ENCODE measurements at places on chromosomes 12 and 14.

- DNase-seq, result no peak
These were observed 36.9 kb downstream of the BCL2L14 start for GRCh38 chr12:12107678-12108077.

DNA sequence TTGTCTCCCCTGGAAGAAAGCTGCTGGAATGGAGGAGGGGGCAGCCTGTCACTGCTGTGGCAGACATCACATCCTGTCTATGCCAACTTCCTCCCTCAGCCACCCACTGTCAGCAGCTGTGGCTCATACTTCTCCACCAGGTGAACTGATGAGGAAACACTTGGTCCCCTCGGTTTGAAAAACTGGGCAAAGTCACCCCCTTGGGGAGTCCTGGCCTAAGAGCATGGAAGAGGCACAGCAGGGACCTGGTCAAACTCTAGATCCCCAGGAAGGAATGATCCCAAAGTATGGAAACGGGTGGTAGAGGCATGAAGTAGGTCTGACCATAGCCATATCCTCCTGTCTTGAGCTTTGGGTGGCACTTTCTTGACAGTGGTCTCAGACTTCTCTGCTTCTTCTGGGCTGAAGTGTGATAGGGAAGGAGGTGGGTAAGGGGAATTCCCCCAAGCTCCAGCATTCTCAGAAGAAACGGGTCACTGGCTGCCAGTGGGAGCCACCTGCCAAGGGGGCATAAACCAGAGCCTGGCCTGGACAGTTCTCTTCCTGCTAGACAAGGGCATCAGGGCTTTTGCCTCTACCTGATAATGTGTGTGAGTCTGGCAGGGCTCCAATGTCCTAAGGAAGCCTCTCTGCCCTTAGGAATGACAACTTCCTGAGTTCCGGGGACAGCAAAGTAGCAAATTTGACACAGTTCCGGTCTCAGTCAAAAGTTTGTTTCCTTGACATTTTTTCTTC, 36.0 kb downstream of the FMNL3 start:
- peak; percentile 51 for DNase-seq

DNA sequence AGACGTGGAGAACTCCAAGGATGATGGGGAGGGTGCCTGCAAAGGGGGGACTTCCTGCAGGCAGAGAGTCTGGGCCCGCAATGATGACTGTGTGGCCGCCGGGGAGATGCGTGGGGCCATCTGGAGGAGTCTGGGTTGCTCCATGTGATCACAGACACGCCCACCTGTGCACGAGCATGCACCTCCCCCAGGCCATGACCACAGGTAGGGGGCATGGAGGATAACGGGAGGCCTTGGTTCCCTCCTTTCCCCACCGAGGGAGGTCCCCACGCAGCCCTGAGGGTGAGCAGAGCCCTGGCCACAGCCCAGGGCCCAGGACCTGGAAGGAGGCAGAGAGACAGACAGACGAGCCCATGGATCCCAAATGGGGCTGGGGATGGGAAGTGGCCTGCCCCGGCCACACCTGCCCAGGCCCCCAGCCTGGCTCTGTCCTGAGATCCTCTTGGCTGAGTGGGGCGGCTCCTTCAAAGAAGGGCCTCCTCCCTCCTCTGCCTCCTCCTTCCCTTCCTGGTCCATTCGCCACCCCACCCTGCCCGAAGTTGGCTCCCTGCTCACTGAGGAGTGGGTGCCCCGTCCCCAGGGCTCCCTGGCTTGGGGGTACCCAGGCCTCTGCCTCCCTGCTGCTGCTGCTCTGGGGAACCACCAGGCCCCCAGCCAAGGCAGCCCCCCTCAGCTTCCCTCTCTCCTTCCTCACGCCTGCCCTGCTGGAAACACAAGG, 138.2 kb downstream of the CALM1 start:
- no peak for DNase-seq

DNA sequence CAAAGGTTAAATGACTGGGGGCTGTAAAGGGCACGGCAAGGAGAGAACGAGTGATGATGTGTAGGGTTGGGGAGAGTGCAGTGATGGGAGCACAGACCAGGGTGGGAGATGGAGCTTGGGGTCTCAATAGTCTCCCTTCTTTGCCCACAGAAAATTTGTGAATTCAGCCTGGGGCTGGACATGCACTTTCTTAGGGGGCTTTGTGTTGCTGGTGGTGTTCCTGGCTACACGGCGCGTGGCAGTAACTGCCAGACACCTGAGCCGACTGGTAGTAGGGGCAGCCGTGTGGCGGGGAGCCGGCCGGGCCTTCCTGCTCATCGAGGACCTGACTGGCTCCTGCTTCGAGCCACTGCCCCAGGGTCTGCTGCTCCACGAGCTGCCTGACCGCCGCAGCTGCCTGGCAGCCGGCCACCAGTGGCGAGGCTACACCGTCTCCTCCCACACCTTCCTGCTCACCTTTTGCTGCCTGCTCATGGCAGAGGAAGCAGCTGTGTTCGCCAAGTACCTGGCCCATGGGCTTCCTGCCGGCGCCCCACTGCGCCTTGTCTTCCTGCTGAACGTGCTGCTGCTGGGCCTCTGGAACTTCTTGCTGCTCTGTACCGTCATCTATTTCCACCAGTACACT, 1.7 kb downstream of the FITM1 start:
- DNase-seq, result no peak

DNA sequence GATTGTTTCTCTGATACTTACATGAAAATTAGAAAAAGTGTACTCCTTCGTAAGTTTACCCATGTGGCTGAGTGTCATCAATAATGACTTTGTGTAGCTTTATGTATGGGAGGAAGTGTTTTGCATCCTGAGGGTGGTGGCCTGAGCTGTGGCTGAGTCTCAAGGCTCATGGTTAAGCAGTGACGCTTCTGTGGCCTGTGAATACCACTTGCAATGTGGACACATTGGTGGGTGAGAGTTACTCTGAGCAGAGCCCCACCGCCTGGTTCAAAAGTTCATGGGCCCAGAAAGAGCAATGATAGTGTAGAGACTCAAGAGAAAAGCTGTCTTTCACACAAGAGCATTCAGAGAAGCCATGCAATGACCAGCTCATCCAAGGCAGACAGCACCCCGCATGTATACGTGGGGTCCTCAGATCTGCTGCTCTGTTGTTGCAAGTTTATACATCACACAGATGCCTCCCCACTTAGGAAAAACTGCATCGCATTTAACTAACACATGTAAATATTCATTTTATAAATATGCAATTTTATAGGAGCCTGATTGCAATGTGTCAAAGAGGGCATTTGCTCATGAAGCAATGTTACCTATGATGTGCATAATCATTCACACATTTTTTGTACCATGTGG, 55.1 kb upstream of the FRMD6 start:
- no peak for DNase-seq

- DNase-seq, result peak; percentile 32
These were observed 1.0 kb downstream of the ATXN7L3B start for GRCh38 chr12:74538491-74539258.

GRCh38 chr14:104702673-104703072, 13.3 kb downstream of the INF2 start:
- DNase-seq, result no peak

DNA sequence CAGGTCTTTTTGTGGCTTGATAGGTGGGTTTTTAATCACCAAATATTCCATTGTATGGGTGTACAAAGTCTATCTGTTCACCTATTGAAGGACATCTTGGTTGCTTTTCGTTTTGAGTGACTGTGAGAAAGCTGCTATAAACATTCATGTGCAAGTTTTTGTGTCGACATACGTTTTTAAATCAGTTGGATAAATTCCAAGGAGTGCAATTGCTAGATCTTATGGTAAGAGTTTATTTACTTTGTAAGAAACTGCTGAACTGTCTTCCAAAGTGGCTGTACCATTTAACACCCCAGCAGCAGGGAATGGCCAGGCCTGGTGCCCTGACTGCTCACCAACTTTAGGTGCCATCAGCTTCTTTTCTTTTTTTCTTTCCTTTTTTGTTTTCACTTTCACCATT, 45.5 kb upstream of the C14orf180 start:
- DNase-seq, result no peak

DNA sequence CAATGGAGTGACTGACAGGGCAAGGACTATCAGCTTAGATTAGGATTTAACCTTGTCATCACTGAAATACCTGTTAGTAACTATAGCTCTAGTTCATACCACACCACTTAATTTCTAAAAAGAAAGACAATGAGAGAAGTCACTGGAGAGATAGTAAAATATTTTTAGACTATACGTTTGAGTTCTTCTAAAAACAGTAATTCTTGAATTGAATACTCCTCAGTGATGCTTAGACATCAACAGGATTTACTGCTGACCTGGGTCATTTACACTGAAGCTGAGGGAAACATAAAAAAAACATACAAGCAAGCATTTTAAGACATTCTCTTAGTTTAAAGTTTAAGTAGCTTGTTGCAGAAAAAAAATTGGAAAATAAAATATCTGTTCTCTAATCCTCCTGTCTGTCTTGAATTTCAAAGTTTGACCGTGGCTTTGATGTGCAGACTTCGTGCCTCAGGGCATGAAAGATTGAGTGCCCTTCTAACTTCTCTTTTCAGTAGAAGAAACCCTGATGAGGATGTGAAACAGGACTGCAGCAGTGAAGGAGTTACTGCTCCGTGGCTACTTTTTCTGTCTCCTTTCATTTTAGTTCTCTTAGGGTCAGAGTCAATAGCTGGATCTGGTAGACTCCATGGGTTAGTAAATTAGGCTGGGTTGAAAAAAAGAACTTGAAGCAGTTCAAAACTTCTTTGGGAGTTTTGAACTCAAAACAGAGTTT, 172.2 kb downstream of the PTPRO start:
- DNase-seq, result peak; percentile 6

- DNase-seq, result peak; percentile 90
These were observed 1.1 kb downstream of the ATXN2 start for GRCh38 chr12:111597831-111598636.

DNA sequence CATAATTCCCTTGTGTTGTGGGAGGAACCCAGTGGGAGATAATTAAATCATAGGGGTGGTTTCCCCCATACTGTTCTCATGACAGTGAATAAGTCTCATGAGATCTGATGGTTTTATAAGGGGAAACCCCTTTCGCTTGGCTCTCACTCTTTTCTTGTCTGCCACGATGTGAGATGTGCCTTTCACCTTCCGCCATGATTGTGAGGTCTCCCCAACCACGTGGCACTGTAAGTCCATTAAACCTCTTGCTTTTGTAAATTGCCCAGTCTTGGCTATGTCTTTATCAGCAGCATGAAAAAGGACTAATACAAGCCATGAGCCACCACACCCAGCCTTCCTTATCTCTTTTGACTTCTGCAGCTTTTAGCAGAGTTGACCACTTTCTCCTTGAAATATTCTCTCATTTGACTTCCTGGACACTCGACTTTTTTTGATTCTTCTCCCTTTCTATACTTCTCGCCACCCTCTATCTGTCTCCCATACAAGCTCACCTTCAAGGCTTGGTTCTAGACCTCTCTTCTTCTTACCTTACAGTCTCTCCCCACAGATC, 2.3 kb downstream of the MTERF2 start:
- DNase-seq, result peak; percentile 19

DNA sequence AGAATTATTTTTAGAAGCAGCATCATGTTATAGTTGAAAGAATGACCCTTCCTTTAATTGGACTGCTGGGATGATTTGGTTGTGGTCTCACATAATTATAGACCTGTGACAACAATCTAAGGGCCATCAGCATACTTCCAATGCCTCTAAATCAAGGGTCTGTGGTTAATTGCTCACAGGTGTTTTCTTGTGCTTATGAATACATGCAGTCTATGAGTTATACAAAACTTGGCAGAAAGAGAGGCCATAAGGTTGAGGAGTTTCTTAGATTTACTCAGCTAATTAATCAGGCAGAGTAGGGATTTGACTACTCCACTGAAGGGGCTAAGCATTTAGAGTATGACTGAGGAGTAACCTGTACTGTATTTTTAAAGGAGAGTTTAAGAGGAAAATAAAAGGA, 37.0 kb upstream of the FRMD6 start:
- no peak for DNase-seq

- no peak for DNase-seq
These were observed 51.4 kb upstream of the DIO3 start for GRCh38 chr14:101509730-101510371.

- peak; percentile 37 for DNase-seq
These were observed 3.1 kb upstream of the RAB5B start for GRCh38 chr12:55970775-55971174.

- no peak for DNase-seq
These were observed 31.9 kb downstream of the SERPINA1 start for GRCh38 chr14:94356379-94357056.

- DNase-seq, result no peak
These were observed 24.3 kb downstream of the SPRING1 start for GRCh38 chr12:116713527-116713926.

GRCh38 chr14:52315355-52315718, 1.2 kb downstream of the PTGER2 start:
- DNase-seq, result peak; percentile 73

GRCh38 chr12:107564946-107565345, 120.7 kb upstream of the PWP1 start:
- DNase-seq, result no peak

DNA sequence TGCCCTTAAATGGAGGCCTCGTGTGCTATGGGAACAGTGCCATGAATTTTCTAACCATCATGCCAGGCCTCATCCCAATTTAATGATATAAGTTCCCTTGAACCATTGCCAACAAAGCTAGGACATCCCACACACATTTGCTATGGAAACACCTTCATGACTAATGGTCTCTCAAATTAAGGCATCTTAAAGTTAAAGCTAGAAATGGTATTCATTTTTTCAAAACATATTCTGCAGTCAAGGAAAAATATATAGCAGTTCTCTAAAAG, 117.3 kb downstream of the BTG1 start:
- DNase-seq, result no peak

DNA sequence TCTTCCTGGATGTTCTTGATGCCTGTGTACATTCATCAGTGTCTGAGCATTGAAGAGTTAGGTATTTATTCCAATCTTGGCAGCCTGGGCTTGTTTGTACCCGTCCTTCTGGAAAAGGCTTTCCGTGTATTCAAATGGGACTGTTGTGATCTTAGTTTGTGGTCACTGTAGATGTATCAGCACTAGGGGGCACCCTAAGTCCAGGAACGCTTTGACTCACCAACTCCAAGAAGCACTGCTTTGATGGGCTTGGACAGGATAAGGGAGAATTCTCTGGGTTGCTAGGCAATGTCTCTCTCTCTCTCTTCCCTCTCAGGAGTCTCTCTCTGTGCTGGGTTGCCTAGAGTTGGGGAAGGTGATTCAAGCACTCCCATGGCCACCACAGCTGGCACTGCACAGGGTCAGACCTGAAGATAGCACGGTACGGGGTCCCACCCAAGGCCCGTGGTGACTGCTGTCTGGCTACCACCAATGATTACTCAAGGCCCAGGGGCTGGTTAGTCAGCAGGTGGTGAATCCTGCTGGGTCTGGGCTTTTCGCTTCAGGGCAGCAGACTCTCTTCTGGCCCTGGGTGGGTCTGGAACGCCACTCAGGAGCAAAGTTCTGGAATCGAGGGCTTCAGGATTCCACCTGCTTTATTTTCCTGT, 211.1 kb upstream of the RGS6 start:
- peak; percentile 69 for DNase-seq

DNA sequence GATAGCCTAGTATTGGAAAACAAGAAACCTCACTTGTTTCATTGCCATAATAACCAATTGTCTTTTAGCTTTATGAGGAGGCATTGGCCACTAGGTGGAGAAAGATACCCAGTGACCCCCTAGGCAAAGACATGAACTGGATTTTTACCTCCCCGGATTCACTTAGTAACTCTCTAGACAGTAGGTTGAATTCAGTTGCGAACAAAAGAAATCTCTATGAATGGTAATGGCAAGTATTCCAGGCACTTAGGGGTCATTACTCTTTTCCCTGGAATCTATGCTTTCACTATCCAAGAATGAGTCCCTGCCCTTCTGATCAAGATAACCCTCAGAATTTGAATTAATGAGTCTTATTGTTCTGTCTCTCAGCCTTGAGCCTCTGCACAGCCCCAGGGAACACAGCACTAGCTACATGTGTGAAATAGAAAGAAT, 29.5 kb upstream of the RHOJ start:
- DNase-seq, result peak; percentile 23

GRCh38 chr12:130423991-130424857, 86.5 kb downstream of the PIWIL1 start:
- no peak for DNase-seq

All from suppressor macrophage treated with lipopolysaccharide for 1 hour (primary cell).